ENCODE measurements at places on chromosomes 13 and 19.

GRCh38 chr19:38191747-38192146 lies 32.3 kb downstream of the DPF1 start:
- DNase-seq: no peak

DNA sequence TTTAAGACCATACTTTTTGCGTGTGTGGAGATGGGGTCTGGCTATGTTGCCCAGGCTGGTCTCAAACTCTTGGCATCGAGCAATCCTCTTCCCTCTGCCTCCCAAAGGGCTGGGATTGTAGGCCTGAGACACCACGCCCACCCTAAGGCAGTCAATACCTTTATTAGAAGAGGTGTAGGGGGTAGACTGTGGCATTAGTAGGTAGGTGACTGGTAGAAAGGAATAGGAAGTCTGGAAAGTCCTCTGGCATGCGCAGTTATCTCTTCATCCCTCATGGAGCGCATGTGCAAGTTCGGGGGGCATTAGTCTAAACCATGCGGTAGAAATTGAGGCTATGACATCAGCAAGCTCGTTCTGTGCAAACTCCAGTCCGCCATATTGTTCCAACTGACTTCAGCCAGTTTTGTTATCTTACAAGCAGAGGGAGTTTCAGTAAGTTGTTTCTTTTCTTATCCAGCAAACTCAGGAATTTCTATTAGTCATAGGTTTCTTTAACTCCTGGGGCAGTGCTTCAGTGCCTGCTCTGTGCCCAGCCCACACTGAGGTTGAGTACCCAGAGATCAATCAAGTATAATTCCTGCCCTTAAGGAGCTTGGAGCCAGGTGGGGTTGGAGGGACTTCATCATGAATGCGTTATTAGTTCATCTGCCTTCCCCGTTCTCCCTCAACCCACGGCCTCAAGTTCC lies 7.3 kb upstream of the RANBP3 start:
- no peak for DNase-seq

GRCh38 chr13:87120476-87120875 lies 550.7 kb upstream of the SLITRK5 start:
- DNase-seq: no peak

- DNase-seq: no peak
These were observed 147.3 kb downstream of the LHFPL6 start for GRCh38 chr13:39455521-39456175.

DNA sequence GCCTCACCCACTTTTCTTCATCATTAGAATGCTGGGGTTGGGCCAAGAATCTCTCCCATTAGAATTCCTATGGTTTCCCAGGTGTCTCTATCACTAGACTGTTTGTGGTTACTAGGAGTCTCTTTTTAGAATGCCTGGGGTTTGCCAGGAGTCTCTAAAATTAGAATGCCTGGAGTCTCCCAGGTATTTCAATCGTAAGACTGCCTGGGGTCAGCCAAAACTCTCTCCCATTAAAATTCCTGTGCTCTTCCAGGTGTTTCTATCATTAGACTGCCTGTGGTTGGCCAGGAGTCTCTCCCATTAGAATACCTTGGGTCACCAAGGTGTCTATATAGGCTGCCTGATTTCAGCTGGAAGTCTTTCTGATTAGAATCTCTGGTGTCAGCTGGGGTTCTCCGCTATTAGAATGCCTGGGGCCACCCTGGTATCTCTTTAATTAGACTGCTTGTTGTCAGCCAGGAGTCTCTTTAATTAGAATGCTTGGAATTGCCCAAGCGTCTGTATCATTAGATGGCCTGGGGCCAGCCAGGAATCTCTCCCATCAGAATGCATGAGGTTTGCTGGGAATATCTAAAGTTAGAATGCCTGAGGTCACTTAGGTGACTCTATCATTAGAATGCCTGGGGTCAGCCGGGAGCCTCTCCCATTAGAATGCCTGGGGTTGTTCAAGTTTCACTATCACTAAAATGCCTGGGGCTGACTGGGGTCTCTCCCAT lies 1479.2 kb downstream of the UQCRFS1 start:
- DNase-seq: no peak
